ENCODE measurements at places on chromosomes 16 and 17.

GRCh38 chr17:59368218-59368857, 36.9 kb downstream of the YPEL2 start:
- DNase-seq, result no peak

GRCh38 chr17:17757956-17758845, 76.9 kb downstream of the RAI1 start:
- DNase-seq, result no peak

GRCh38 chr17:8995711-8996110, 25.6 kb upstream of the NTN1 start:
- no peak for DNase-seq

- peak; percentile 73 for DNase-seq
Measured at GRCh38 chr17:5042157-5043022, 7.2 kb upstream of the SLC52A1 start.
